A673 (cell line): ENCODE measurements at places on chromosomes 2 and 18. TPM values are rescaled to one million over a fixed set of nuclear protein-coding genes. Genes with fewer than 3 reads are reported as not detected.

- H3K27me3 ChIP-seq, result no peaks in the 10 kb centered on the region
- peak; percentile 98 for DNase-seq
- peaks cover 88% of the 10 kb centered on the region for H3K4me1 ChIP-seq
- H3K36me3 ChIP-seq, result no peaks in the 10 kb centered on the region
These were observed 30.8 kb upstream of the EML4 start for GRCh38 chr2:42138163-42139015.

DNA sequence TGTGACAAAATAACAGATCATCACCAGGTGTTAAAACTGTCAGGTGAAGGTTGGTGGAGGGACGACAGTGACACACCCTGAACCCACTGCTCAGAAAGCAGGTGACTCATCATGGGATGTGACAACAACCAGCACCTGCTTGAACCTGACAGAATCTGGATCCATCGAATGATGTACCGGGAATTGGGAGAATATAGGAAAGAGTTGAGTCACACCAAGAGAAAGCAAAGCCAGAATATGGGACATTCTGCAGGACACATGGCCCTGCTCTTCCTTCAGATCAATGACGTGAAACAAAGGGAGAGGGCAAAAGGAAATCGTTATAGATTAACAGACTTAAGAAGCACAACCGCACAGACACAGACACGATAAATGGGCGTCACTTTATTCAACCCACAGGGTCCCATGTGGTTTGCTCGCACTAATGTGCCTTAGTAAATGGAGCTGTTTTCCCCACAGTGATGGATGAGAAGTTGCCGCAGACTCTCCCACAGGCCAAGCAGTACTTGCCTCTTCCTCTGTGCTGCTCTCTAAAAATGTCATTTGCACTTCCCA, 100.1 kb downstream of the CRACDL start:
- no peak overlapping the region for H3K4me3 ChIP-seq
- no peaks in the 10 kb centered on the region for H3K4me1 ChIP-seq
- no peaks in the 10 kb centered on the region for H3K36me3 ChIP-seq

The HMSD gene
- total RNA-seq, result 31.6 and 58.1 TPM in 2 replicates

- H3K4me3 ChIP-seq, result no peak overlapping the region
- DNase-seq, result no peak
- no peaks in the 10 kb centered on the region for H3K4me1 ChIP-seq
- H3K36me3 ChIP-seq, result no peaks in the 10 kb centered on the region
These were observed 240.2 kb downstream of the ALPK2 start for GRCh38 chr18:58388736-58389135.

DNA sequence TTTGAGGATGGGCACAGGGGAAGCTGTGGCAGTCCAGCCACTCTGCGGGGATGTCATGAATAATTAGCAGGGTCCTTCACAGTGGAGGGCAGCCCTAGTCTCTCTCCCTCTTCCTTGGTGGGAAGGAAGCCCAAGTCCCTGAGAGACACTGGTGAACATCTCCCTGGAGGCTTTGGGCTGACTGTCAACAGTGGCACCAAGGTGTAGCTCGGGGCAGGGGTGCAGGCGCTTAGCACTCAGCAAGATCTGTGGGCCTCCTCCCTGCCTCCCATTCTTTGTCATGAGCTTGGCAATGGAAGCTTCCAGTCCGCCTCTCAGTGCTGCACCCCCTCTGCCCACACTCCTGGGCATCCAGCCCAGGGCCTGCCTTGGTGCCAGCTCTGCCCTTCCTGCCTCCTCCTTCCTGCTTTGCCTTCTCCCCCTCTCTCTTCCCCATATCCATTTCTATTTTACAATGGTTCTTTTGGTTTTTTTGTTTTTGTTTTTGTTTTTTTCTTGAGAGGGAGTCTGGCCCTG, 59.4 kb downstream of the STEAP3 start:
- H3K4me1 ChIP-seq, result no peaks in the 10 kb centered on the region
- H3K36me3 ChIP-seq, result no peaks in the 10 kb centered on the region
- no peaks in the 10 kb centered on the region for H3K27me3 ChIP-seq

The REG1B gene
- total RNA-seq, result not detected in 2 replicates

- H3K27me3 ChIP-seq, result no peaks in the 10 kb centered on the region
- peaks cover 6% of the 10 kb centered on the region for H3K4me1 ChIP-seq
- H3K36me3 ChIP-seq, result peaks cover 53% of the 10 kb centered on the region
- DNase-seq, result no peak
- no peak overlapping the region for H3K27ac ChIP-seq
These were observed 32.1 kb downstream of the MRPL44 start for GRCh38 chr2:223989206-223989855.

GRCh38 chr2:112137516-112138158, 548 bp upstream of the FBLN7 start:
- no peak overlapping the region for H3K27ac ChIP-seq
- no peaks in the 10 kb centered on the region for H3K27me3 ChIP-seq
- H3K4me3 ChIP-seq, result peak overlapping the region; percentile 50
- no peaks in the 10 kb centered on the region for H3K36me3 ChIP-seq
- peaks cover 6% of the 10 kb centered on the region for H3K4me1 ChIP-seq
